Hepatic stellate cell (primary cell): ENCODE measurements at places on chromosomes 3 and 15.

DNA sequence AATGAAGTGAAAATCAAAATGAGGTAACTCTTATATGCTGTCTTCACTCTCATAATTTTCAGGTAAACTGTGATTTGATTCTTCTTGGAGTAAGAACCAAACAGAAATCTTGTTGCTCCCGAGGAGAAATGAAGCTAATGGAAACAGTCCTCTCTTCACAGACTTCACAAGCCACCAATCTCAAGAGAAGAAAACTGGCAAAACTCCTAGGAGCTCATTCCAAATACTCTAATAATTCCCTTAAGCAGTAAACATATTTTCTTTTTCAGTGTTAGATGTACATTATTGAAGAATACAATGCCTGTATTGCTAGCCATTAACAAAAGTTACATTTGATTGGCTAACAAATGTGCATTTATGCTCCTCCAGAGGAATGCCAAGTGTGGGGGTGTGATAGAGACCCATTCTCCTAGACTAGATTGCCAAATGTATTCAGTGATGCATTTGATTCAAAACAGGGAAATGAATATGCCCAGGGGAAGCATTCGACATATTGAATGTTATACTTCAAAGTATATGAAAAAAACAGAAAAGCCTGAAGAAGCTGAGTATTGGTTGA is 11.8 kb upstream of the RIOX2 start:
- DNase-seq: no peak

GRCh38 chr3:37527361-37527760 is 334.3 kb upstream of the CTDSPL start:
- DNase-seq: no peak

GRCh38 chr15:69696946-69697345 is 244.3 kb downstream of the RPLP1 start:
- DNase-seq: no peak

DNA sequence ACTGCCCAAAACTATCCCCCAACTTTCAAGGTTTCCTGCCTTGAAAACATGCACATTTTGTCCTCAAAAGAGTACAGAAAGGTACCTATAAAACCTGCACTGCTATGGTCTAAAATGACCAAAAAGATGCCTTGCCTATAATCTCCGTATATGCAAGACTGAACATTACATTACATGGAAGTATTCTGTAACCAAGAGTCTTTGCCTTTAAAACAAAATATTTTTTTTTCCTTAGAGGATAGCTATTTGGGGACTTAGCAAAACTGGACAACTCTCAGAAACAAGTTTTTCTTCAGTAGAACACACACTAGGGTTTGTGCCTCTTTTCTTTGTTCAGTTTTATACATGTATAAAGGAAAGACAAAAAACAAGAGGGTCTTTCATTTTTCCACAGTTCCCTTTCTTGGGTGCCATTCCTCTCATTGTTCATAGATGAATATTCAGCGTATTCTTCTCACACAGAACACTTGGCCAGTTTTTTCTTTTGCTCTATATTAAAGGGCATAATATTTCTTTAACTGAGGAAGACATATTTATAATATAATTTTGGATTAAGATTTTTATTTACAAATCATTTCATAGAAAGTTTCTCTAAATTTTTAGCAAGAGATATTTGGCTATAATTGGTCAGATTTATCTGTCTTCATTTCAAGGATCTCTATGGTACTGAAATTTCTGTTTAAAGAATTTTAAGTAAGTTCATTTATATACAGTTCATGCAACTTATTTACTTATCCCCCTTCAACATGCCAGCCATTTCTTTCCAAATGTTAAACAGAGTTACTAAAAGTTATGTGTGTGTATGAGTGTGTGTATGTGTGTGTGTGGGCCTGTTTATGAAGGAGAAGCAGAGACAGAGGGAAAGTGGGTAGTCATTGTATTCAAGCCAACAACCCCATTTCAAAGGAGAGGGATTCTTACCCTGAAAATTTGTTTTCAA is 142.6 kb downstream of the ZBTB20 start:
- DNase-seq: no peak

DNA sequence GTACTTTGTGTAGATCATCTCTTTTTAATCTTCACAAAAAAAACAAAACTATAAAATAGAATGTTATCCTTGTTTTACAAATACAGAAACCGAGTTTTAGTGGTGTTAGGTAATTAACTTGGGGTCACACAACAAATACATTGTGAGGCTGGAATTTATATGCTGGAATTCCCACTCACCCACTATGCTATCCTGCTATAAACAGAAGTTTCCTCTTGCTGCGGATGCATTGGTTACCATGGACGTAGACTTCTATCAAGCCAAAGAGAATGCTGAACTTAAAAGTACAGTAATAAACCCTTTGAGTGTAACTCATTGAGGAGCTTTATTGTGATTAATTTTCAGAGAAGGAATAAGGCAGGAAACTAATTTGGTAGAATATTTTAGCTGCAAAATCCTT is 9.2 kb downstream of the SNAP23 start:
- DNase-seq: no peak

GRCh38 chr3:167886690-167887089 is 151.2 kb downstream of the SERPINI1 start:
- no peak for DNase-seq

- no peak for DNase-seq
Observed at GRCh38 chr3:58502872-58503271, 11.0 kb downstream of the KCTD6 start.

GRCh38 chr15:85539491-85539890 is 159.1 kb downstream of the AKAP13 start:
- no peak for DNase-seq

DNA sequence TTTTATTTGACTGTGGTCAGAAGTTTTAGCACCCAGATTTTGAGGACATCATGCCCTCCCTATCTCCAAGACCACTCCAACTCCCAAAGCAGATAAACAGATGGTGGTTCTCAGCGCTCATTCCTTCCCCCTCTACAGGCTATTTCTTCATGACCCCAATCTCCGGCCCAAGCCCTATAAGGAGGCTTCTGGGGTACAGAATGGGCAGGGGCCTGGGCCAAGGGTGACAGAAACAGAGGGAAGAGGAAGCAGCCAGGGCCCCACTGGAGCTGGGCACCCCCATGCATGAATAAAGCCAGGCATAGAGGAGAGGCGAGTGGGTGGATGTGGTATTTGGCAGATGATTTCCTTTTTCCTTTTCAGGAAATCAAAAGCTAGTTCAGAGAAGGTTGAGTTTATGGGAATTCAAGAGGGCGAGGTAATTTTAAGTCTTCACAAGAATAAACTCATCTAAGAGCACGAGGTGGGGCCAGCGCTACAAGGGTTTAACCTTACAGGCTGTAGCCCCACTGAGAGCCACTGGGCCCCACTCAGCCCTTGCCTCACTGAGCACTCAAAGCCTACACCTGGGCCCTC is 104.8 kb upstream of the HERC1 start:
- DNase-seq: no peak
